ENCODE measurements at places on chromosomes 1 and 21.

GRCh38 chr1:10724948-10725847, 71.2 kb downstream of the CASZ1 start:
- no peak for DNase-seq

DNA sequence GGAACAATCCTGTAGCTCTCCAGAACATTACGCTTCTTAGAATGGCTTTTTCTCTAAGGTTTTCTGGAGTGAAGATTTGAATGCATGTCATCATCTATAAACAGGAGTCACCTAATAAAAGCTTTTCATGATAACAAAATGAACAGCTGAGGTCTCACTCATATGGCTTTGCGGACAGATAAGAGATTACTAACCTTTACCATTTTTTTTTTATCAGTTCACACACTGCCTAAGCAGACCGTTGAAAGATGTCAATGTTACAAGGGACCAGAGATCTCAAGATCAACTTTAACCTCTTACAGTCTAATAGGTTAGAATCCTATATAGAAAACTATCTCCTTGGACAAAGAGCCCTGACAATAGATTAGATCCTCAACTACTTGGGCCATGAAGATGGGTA, 41.4 kb downstream of the SCMH1 start:
- no peak for DNase-seq

- DNase-seq, result no peak
Observed at GRCh38 chr1:208513799-208514198, 269.6 kb upstream of the PLXNA2 start.

DNA sequence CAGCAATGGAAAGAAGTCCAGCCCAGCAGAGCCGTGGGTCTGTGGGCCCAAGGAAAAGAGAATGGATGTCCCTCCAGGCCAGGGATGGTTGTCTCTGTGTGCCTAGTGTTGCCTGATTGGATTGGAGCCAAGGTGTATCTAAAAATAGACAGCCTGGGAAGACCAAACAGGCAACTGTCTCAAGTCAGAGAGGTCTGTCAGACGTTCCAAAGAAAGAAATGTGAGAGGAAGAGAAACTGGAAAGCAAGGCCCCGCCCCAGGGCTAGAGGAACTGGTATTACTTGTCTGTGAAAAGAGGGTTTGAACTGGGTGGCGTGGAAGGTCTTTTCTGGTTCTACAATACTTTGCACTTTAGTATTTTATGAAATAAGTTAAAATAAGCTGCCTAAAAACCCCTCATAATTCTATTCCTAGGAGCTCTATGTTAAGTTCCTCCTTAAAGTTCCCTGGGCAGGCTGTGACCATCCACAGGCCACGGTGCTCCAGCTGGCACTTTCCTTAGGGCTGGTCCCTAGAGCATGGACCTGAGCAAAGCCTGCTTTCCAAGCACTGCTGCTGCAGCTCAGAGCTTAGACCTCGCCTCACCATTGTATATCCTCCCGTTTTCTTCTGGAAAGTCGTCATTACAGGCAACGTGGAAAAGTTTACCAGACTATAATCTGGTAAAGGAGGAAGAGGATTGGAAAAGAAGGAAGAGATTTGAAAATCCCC, 151.6 kb downstream of the DISC1 start:
- peak; percentile 67 for DNase-seq

GRCh38 chr1:88341447-88341846, 342.6 kb upstream of the PKN2 start:
- no peak for DNase-seq

DNA sequence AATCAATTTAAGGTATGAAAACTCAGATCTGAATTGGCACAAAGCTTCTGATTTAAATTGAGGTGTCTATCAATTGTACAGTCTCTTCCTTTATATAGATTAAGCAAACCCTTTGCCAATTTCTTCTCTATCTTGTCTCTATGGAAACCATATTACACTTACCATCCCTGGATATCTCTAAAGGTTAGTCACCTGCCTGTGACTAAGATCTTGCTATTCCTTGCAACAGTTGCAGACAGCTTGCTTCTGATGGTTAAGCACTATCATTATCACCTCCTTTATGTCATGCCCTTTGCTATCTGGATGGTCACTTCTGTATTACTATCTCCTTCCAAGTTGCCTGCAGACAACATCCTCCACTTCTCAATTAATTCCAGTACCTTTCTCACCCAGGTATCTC, 998.6 kb upstream of the B3GALT2 start:
- no peak for DNase-seq

GRCh38 chr1:119779869-119780356, 11.2 kb upstream of the HMGCS2 start:
- no peak for DNase-seq

DNA sequence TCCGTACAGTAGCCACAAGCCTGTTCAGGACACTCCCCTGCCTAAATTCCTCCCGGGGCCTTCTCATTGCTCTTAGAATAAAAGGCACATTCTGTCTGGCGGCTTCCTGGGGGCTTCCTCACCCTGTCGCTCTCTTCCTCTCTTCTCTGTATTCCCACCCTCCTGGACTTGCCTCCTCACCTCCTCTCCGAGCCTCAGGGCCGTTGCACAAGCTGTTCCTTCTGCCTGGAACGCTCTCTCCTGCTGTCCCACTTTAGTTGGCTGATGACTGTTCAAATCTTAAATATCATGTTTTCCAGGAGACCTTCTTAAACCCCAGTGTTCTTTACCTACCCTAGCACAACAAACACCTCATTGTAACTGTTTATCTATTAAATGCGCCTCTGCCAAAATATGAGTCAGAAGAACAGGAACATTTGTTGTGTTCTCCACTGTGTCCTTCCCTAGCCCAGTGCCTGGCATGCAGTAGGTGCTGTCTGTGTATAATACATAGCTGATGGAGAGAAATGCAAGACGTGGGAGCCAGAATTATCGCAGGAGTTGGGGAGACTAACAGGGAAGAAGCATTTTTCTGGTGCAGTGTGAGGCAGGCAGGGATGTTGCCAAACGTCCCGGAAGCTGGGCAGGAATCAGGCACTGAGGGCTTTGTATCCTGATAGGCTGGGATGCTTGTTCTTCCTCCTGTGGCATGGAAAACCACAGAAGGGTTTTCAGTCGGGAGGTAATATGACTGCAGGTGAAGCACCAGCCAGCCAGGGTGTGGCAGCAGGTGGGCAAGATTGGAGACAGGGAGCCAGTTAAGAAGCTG, 24.1 kb upstream of the THRAP3 start:
- DNase-seq, result no peak

DNA sequence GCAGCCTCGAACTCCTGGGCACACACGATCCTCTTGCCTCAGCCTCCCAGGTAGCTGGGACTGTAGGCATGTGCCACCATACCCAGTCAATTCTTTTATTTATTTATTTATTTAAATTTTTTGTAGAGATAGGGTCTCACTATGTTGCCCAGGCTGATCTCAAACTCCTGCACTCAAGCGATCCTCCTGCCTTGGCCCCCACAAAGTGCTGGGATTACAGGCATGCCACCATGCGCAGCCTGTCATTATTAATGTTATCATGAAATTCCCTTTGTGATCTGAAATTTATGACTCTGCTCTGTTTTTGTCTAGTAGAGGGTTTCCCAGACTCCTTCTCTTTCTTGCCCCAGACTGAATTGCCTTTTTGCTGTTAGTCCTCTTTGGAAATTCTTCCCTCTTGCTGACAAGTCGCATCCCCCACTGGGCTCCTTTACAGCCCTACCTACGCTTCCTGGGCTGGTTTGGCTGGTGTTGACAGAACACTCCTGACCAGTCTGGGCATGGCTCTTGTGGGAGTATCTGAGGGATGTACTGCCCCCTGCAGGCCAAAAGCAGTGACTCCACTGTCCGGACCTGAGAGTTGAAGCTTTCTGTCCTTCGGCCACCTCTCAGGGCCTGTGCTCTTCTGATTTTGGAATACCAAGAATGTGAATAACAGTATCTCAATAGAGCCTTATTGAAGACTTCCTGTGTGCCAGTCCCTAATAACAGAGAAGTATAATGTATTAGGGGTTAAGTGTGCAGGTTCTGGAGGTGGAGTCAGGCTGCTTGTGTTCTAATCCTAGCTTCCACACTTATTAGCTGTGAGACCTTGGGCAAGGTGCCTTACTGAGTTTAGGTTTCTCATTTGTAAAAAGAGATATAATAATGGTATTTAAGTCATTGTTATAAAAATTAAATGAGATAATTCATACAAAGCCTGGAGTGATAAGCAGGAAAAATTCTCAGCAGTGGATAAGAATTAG, 28.2 kb downstream of the TCEANC2 start:
- peak; percentile 83 for DNase-seq

- no peak for DNase-seq
Observed at GRCh38 chr21:45706299-45706698, 62.8 kb downstream of the PCBP3 start.

DNA sequence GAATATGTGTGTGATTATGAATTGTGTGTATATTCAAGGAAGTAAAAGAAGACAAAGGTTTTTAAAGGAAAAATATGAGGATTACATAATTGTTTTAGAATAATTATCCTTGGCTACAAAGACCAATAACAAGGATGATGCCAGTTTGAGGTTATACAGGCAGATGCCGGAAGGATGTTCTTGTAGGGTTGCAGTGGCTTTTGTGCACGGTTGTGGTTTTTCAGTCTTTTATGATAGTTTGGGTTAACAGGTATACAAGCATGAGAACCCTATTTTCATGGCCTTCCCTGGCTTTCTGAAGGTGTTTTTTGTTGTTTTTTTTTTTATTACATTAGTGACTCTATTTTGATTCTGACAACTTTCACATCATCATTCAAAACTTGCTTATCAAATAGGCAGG, 4.9 kb downstream of the CR2 start:
- DNase-seq, result no peak

DNA sequence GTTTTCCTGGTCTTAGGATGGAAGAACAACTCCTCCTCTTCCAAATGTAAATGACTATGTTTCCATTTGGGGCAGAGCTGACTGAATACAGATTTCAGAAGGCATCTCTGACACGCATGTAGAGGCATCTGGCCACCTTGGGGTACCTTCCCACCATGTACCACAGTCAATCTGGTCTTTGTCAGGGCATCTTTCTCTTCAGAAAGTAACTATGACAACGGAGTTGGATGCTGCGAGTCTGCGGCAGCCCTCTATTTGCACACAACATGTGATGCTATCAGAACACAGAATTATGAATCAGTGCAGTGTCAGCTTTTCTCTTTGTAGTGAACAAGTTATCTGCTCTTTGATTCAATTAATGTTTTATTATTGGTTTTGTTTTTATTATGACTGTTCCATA, 94.7 kb downstream of the TSEN15 start:
- no peak for DNase-seq

- no peak for DNase-seq
Observed at GRCh38 chr1:58769809-58770320, 14.0 kb downstream of the JUN start.

DNA sequence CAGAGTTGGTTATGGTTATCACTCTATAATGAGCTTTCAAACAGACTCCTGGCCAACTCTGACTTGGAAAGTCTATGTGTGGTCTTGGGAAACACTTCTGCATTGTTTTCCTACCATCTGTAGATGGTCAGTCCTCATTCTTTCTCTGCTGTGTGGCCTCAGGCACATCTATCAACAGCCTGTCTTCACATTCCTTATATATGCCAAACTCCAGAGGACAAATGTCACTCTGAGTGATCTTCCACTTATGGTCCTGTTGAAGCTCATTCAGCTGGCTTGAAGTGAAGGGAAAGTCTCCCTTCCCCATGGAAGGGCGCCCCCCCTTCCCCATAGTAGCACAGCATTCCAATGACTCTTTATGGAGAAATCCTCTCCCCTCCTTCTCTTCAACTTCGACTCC, 58.7 kb downstream of the VANGL2 start:
- no peak for DNase-seq

DNA sequence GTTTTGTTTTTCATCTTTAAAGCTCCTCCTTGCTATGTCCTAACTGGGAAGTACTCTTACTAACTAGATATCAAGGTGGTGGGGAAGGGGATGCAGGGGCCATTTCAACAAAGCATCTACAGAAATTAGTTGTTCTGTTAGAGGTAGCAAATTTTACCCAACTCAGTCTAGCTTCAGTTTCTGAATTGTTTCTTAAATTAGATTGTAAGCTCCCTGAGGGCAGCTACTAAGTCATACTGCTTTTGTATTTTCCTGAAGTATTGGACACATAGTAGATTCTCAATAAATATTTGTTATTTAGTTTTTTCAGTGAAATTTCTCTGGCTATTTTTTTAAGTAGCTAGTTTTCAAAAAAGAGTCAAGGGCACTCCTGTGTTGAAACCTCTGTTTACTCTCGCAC, 1.8 kb downstream of the UBAP2L start:
- DNase-seq, result no peak

GRCh38 chr1:185369786-185370185, 52.7 kb upstream of the IVNS1ABP start:
- no peak for DNase-seq

DNA sequence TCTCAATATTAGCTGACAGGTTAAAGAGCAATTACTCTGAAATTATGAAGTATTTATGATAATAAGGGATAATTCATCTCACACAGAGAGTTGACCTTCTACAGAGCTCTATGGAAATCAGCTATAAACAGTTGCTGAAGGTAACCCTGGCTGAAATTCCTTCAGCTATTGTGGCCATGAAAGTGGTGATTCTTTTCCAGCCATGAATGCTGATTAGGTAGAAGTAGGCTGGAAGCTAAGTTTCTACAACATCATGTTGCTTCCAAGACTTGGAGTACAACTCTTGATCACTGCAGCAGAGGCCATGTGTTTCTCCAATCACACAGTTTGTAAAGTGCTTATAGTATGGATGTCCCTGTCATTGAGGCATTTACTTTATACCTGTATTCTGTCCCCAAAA, 2128.9 kb downstream of the MRPL39 start:
- DNase-seq, result no peak

DNA sequence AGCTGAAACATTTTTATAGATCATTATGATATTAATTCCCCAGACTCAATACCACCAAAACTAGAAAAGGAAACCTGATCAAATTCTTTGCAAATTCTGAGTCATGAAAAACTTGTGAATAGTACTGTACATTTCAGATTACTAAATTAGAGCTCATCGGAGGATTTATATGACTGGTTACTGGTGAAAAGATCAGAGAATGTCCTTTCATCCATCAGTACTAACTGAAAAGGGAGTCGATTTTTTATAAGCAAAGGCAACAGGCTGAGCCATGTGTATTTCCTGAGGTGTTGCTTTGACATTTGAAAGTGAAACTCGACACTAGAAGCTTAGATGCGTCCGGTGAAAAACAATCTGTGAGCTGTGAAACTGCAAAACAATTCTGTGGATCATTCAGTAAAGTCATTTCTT, 155.7 kb downstream of the TNFSF18 start:
- no peak for DNase-seq

All from suppressor macrophage (primary cell).